ENCODE measurements at places on chromosomes 6 and 20. TPM values are rescaled to one million over a fixed set of nuclear protein-coding genes. Genes with fewer than 3 reads are reported as not detected.
A peak's percentile ranks its signal among the peaks of the same experiment; 100 is the strongest.

- DNase-seq: no peak
Observed at GRCh38 chr6:1027109-1027794, 284.6 kb upstream of the FOXQ1 start.

GRCh38 chr6:161067749-161068148, 76.2 kb downstream of the MAP3K4 start:
- no peak for DNase-seq

- DNase-seq: no peak
Observed at GRCh38 chr6:22023937-22024336, 272.9 kb downstream of the PRL start.

DNA sequence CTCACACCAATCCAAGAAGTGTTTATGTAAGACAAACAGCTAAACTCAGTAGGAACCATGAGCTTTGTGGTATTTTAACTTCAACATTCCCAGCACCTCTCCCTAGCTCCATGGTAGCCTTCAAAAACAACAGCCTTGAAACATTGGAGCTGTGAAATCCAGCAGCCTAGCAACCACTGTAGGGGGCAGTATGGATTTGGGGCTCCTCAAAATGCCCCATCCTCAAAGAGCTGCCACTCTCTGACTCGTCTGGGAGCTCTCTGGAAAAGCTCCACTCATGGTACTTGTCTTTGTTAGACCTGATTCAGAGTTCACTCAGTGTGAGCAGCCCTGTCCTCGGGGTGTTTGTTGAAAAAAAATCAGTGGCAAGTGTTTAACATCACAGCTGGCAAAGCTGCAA, 82.9 kb downstream of the KIF6 start:
- no peak for DNase-seq

GRCh38 chr20:36728986-36729385, 16.9 kb downstream of the NDRG3 start:
- DNase-seq: no peak

GRCh38 chr6:52839124-52840055, 1.2 kb downstream of the GSTA5 start:
- DNase-seq: no peak

- peak; percentile 95 for DNase-seq
Observed at GRCh38 chr20:32155017-32155981, 45.8 kb downstream of the TM9SF4 start.

- no peak for DNase-seq
Observed at GRCh38 chr20:13934992-13935894, 55.2 kb downstream of the SEL1L2 start.

DNA sequence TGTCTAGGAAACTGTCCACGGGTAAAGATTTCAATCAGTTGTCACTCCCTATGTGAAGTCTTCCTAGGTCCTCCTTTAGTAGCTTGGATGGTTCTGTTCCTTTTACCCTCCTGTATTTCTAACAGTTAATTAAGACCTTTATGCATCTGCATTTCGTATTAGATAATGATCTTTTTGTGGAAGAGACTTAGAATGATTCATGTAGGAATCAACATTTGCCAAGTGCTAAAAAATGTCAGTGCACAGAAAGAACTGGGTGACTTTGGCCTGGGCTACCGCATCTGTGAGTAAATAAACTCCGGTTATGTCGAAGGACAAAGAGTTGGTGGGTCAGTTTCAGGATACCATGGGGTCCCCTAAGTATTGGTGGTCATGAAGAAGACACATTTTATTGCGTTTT, 918.0 kb downstream of the TFAP2A start:
- DNase-seq: no peak

DNA sequence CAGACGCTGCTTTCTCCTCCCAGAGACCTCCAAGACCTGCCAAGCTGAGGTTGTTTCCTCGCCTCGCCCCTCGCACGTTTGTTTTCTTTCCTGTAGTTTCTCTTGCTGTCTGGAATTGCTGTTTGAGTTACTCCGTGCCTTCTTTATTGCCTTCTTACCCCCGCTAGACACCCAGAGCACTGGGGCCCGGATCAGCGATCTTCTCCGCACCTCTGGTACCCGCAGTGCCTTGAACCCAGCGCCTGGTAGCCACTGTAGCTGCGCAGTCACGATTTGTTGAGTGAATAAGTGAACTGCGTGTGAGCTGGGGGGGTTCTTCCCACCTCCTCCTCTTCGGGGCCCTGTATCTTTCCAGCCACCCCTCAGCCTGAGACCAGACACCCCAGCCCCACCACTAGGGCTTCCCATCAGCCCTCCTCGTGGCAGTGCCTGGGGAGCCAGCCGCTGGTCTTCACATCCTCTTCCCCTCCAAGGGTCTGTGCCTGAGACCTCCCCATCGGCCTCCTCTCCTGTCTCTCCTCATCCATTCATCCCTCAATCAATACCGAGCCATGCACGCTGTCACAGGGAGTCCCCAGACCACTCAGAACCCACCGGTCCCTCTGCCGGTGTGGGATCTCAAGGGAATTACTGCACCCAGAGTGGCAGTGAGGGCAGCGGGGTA, 849 bp upstream of the BMP7 start:
- no peak for DNase-seq

- no peak for DNase-seq
Observed at GRCh38 chr6:81606965-81607381, 145.5 kb downstream of the TENT5A start.

Gene MYCT1
- total RNA-seq: 11.9 TPM

Gene KHDRBS2
- total RNA-seq: 0.32 TPM

Gene HAO1
- total RNA-seq: not detected
